ENCODE measurements at places on chromosomes 1 and 21.

DNA sequence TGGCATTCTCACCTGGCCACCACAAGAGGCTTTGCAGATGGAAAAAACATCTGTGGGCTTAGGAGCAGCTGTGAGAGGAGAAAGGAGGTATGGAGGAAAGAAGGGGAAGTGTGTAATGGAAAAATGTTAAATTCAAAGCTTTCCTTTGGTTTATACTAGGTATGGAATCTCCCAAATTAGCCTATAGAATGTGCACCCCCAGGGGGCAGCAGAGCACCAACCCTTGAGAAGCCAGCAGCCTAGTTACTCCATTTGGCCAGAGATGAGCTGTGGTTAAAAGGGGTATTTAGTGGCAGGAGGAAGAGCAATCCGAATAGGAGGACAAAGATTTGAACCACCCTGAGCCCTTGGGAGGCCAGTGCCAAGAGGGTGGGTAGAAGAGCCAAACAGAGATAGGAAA, 97.5 kb upstream of the CTTNBP2NL start:
- H3K27ac ChIP-seq, result no peak overlapping the region
- H3K4me1 ChIP-seq, result no peaks in the 10 kb centered on the region
- no peaks in the 10 kb centered on the region for H3K27me3 ChIP-seq
- no peak overlapping the region for H3K4me3 ChIP-seq

- no peaks in the 10 kb centered on the region for H3K27me3 ChIP-seq
- no peak for DNase-seq
- H3K4me1 ChIP-seq, result peaks cover 25% of the 10 kb centered on the region
- no peak overlapping the region for H3K4me3 ChIP-seq
- no peaks in the 10 kb centered on the region for H3K36me3 ChIP-seq
- peak overlapping the region; percentile 8 for H3K27ac ChIP-seq
These were observed 4.3 kb downstream of the TSPAN2 start for GRCh38 chr1:115084902-115085511.

- no peak for DNase-seq
- no peak overlapping the region for H3K4me3 ChIP-seq
- no peak overlapping the region for H3K27ac ChIP-seq
These were observed 75.2 kb upstream of the ZC3H12A start for GRCh38 chr1:37399205-37399604.

GRCh38 chr1:119594376-119594775, 53.7 kb downstream of the ZNF697 start:
- no peaks in the 10 kb centered on the region for H3K4me1 ChIP-seq
- no peak overlapping the region for H3K27ac ChIP-seq
- DNase-seq, result no peak

Measured in CD8-positive, alpha-beta memory T cell (primary cell).